Liver (tissue), 10 donors: ENCODE measurements at places on chromosomes 11 and 22.

DNA sequence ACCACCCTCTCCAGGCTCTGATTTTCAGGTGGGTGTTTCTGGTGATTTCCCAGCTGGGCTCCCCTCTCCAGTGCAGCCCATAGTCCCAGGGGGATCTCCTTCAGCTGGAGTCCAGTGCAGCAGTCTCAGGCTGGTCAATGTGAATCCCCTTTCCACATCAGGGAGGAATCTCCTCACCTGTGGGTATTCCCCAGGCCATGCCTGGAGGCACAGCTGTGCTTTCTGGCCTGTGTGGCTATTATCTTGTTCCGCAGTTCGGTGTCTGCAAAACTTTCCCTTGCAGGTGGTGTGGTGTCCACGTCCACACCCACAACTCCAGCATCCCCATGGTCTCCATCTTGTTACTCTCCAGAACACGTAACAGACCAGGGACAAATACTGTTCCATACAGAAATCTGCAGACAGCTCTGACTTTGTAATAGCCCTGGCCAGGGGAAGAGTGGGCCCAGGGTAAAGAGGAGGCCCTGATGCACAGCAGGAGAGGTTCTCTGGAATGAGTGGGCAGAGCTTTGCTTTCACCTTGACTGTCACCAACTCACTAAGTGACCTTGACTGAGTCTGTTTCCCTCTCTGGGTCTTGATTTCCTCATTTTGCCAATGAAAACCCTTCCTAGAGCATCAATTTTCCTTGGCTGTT lies 183.2 kb downstream of the CSNK2A3 start:
- DNase-seq = no peak

DNA sequence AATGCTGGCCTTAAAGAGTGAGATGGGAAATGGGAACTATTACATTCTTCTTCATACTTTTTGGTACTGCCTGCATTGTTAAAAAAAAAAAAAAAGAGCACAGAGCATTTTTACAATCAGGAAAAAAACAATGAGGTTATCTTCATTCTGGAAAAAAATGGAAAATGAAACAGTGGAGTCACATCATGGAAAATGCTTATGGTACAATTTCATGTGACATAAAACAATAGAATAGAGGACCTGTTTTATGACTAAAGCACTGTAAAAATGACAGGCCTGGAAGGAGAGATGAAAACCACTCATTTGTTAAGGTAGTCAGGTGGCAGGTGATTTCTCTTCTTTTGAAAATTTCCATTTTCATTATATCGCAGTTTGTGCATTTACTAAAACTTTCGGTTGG lies 75.0 kb downstream of the TIMP3 start:
- no peak for DNase-seq

DNA sequence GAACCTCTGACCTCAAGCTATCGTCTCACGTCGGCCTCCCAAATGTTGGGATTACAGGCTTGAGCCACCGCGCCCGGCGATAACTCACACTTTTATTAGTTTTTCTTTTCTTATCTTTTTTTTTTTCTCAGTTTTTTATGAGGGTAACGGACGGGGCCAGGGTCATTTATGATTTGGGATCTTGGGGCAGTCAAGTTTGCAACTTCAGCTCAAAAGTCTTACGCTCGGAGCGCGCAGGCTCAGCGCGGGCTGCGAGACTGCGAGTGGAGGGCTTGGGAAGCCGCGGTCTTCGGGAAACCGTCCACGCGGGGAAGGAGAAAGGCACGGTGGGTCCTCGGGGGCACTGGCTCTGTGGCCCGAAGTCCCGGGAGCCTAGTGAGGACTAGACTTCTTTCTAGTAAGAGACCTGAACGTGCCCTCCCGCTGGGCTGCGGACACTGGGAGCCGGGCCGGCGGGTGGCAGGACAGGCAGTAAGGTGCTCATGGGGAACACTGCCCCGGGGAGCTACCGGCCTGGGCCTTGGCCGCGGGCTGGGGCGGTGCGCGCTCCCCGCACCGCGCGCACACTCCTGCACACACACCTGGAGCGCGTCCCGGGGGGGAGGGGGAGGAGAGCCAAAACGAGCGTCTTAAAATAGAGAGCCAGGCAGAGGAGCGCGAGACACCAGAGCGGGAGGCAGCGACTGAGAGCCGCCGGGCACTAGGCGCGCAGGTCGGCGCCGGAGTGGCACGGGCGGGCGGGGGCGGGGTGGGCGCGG lies 476 bp upstream of the BARX2 start:
- no peak for DNase-seq

GRCh38 chr11:5234381-5234834 lies at the start of gene HBD:
Gene HBD, minus strand, starts transcription at chr11:5234483. Its CDS starts 50 bp downstream, at chr11:5234433.
- no peak for DNase-seq

DNA sequence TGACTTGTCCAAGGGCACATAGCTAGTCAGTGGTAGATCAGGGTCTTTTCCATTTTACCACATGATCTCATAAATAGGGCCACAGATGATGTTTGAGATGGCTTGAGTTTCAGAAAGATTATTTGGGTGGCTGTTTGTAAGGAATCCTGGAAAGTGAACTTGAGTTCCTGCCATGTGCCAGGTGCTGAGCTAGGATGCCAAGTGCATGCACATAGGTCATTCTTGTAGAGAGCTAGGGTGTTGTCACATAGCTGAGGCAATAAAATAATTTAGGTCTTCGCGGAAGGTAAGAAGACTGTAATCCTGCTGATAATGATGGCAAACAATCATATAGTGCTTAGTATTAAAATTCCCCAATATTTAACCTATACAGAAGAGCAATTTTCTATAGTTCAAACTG lies 1162.6 kb upstream of the TENM4 start:
- no peak for DNase-seq

- no peak for DNase-seq
These were observed 4.6 kb upstream of the ASCL3 start for GRCh38 chr11:8947230-8947943.

DNA sequence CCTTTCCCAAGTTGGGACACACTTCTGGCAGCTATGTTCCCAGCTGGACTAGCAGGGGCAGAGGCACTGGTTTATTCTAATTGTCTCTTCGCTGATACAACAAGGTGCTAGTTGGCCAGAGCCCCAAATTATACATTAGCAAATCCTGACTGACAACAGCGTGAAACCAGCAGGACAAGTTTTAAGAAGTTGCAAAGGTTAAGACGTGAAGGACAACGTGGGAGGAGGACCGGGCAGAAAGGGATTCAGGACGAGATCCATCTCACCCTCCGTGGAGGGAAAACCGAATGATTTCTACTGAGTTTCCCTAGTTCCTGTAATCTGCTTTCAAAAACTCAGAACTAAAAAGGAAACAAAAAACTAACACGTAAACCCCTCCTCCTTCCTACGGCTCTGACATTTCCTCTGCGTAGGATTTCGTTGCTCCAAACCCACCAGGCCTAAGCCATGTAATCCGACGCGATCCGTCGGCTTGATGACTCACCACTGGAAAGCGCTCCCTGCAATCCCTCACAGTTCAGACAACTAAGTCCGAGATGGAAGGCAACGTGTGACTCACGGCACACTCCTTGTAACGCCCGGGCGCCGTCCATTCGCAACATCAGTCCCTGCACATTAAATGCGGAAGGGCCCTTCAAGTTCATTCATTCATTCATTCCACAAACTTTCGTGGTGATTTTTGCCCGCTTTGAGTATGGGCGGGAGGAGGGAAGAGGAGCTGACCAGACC lies 703 bp downstream of the POGLUT3 start:
- peak; percentile 58 for DNase-seq

DNA sequence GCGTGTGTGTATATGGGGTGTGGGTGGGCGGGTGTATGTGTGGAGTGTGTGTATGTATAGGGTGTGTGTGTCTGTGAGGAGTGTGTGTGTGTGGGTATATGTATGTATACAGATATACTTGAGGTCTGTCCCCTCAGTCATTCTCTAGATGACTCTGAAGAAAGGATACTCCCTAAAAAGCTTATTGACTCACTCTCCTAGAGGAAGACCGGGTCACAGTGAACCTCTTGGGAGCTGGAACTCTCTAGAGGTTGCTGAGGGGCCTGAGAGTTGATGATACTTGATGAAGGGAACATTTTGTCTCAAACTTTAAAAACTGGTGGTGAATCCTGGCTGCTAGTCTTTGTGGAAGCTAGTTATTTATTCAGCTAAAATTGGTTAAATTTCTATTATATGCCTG lies 15.1 kb downstream of the STX3 start:
- DNase-seq = no peak

GRCh38 chr22:28332410-28332809 lies 347.2 kb downstream of the TTC28 start:
- DNase-seq = no peak

GRCh38 chr11:102676084-102676483 lies 29.5 kb downstream of the MMP27 start:
- no peak for DNase-seq
